NCI-H2029 (cell line): ENCODE measurements at places on chromosomes 1 and 21.

DNA sequence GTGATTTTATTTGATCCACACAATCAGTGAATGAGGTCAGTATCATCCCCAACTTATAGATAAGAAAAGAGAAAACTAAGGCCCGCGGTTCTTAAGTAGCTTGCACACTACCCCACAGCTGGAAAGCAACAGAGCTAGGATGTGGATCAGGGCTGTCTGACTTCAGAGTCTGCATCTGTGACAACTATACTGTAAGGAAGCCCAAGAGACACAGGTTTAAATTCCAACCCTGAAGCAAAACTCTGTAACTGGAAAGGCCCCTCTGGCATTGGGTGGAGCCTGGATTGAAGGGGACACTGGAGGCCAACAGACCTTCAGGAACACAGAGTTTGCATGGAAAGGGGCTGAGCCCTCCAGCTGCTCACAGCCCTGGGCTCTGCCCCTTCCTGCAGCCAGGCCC lies 40.2 kb downstream of the LGR6 start:
- DNase-seq, result no peak

DNA sequence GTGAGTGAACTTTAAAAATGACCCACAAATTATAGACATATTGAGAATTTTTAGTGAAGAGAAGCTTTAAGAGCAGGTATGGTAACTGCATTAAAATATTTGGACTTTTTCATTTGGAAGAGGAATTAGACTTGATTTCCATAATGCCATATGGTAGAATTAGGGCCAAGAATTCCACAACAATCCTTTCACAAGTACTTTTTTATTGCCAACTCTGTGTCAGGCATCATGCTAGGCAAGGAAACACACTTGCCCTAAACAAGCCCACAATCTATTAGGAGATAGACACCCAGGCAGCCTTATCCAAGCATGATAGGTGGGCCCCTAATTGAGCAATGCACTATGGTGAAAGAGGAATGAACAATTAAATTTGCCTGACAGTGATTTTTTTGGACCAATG lies 353.0 kb downstream of the TGFB2 start:
- no peak for DNase-seq

- no peak for DNase-seq
These were observed 41.0 kb upstream of the SCAF4 start for GRCh38 chr21:31772674-31773555.

DNA sequence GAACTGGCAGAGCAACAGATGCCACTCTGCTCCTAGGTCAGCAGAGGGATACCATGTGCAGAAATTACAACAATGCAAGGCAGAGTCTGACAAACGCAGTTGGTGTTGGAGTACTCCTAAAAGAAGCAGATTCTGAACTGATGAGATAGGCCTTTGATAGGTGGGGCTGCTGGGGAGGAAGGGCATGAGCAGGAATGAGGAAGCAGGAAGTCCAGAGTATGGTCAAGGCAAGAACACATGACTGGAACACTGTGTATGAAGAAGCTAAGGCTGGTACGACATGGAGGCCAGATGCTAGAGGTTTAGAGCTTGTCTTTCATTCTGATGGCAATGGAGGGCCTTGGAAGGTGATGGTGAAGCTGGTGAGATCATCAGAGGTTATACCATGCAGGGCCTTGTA lies 11.5 kb upstream of the THRAP3 start:
- no peak for DNase-seq

DNA sequence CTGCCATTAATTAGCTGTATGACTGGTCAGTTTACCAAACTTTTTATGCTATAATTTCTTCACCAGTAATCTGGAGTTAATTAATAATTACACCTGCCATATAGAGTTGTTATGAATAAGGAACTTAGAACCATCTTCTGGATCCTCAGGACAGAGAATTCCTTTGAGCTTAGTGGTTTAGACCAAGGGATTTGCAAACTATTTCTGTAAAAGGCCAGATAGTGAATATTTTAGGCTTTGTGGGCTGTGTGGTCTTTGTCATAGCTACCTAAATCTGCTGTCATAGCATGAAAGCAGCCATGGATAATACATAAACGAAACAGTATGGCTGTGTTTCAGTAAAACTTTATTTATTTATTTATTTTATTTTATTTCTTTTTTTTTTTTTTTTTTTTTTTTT lies 9.0 kb downstream of the TIMM17A start:
- DNase-seq, result no peak
